ENCODE measurements at places on chromosomes 3 and 15.

- DNase-seq, result no peak
Observed at GRCh38 chr3:120448756-120449155, 2.0 kb downstream of the FSTL1 start.

DNA sequence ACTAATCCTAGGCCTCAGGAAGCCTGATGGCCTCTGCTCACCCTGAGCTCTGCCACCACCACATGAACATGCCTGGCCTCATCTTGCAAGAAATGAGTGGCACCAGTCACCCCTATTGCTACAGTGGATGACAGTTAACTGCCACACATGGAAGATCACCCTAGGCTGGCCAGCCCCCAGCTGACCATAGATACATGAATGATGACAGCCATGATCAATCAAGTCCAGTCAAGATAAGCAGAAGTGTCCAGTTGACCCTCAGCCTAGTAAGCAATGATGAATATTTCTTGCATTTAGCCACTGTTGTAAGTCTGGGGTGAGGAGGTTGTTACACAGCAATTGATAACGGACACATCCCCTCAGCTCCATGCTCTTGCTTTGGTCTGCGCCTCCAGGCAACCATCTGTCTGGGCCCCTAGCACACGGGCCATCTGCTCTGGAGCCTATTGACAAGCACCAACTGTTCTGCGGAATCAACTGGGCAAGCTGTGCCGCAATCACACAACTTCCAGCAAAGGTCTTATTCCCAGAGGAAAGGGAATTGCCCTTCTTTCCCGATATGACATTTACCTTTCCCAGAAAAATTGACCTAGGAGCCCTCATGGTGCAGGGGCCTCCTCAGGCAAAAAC lies 2.2 kb upstream of the LYZL4 start:
- no peak for DNase-seq

GRCh38 chr3:146187334-146187950 lies 26.5 kb upstream of the PLOD2 start:
- DNase-seq, result peak; percentile 45

DNA sequence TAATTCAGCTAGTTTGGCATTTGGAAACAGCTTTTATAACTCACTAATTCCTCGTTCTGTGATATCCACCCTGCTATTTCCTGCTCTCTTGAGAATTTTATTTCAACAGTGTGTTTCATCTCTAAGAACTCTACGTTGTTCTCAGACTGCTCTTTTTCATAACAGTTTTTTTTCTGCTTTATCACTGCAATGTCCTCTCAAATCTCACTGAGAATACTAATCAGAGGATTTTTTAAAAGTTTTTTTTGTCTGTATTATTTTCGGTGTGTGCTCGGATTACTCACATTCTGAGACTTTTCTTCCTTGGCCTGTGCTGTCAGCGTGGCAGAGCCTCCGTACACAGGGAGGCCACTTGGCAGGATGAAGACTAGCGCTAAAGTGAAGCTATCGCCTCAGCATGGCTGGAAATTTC lies 59.4 kb upstream of the NEO1 start:
- no peak for DNase-seq

GRCh38 chr15:58179206-58179605 lies 41.0 kb downstream of the AQP9 start:
- no peak for DNase-seq

- DNase-seq, result no peak
Observed at GRCh38 chr15:47422881-47423665, 294.2 kb upstream of the SEMA6D start.

GRCh38 chr3:49238274-49239127 lies 38.5 kb downstream of the C3orf62 start:
- no peak for DNase-seq

DNA sequence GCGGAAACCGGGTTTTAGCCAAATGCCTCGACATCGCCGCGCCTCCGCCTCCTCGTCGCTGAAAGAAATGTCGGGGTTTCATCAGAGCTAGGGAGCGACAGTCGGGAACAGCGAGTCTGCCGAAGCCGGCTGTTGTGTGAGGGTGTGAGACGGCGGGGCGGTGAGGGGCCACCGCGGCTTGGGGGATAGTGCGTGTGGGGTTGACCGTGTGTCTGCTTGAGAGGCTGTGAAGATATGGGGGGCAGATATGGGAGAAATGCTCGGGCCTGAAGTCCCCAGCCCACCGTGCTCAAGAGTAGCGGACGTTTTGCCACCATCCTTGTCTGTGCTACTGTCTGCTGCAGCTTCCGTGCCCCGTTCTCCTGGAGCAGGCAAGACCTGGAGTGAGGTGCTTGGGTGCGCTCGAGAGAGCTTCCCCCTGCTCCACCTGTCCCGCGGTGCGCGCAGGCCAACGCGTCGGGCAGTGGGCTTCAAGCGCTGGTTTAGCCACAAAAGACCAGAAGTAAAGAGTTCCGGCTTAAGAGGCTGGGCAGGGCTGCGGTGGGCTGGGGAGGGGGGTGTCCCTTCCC lies 716 bp upstream of the ISLR2 start:
- DNase-seq, result no peak

- DNase-seq, result peak; percentile 80
Observed at GRCh38 chr3:127694467-127695215, 21.9 kb downstream of the ABTB1 start.

DNA sequence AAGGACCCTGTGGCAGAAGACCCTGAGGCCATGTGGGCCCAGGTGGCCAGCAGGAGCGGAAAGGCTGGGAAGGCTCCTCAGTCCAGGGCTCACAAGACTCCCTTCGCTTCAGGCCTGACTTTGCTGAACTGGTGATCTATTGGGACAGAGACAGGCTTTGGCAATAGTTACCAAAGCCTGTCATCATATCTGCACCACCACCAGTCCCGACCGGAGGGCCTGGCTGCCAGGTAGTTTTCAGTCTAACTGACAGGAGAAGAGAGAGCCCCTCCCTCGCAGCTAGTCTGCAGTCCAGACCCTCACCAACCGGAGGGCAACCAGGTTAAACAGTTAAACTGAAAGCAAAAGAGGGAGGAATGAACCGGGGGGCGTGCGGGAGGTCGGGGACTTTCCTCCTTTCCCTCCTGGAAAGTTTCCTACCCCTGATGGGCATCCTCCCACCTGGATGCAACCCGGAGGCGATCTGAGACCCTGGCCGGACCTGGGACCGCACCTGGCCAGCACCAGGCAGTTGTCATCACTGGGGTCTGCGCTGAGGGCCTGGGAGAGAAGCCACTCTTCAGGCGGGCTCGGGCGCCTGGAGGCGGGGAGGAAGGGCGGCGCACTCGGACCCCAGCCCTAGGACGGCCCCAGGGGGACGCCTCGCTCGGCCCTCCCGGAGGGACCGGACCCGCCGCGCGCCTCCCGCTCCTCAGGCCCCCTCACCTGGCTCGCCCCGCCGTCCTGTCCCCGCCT lies 435 bp downstream of the RAB27A start:
- DNase-seq, result no peak

DNA sequence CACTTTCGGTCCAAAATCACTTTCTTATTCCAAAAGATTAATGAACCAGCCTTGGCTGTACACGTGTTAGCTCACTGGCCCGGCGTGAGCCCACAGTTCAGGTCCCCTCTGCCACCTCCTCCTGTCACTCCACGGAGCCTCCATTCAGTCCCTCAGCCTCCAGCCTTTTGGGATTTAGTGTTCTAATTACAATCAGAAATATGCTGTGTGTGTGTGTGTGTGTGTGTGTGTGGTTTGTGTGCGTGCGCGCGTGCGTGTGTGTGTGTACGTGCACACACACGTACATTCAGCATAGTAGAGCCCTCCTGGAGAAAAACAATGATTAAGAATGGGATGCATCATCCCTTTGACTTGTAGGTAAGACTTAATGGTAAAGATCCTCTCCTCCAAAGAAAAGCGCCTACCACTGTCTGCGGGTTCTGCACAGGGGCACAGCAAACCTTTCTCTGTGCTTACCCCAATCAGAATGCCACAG lies 801 bp downstream of the CA12 start:
- DNase-seq, result no peak

- no peak for DNase-seq
Observed at GRCh38 chr3:48739617-48739954, 22.6 kb upstream of the IP6K2 start.

- DNase-seq, result no peak
Observed at GRCh38 chr15:85554852-85555521, 174.6 kb downstream of the AKAP13 start.

GRCh38 chr15:77773903-77774302 lies 141.2 kb upstream of the LINGO1 start:
- peak; percentile 11 for DNase-seq

GRCh38 chr3:158058495-158059130 lies 47.6 kb downstream of the SHOX2 start:
- peak; percentile 68 for DNase-seq

DNA sequence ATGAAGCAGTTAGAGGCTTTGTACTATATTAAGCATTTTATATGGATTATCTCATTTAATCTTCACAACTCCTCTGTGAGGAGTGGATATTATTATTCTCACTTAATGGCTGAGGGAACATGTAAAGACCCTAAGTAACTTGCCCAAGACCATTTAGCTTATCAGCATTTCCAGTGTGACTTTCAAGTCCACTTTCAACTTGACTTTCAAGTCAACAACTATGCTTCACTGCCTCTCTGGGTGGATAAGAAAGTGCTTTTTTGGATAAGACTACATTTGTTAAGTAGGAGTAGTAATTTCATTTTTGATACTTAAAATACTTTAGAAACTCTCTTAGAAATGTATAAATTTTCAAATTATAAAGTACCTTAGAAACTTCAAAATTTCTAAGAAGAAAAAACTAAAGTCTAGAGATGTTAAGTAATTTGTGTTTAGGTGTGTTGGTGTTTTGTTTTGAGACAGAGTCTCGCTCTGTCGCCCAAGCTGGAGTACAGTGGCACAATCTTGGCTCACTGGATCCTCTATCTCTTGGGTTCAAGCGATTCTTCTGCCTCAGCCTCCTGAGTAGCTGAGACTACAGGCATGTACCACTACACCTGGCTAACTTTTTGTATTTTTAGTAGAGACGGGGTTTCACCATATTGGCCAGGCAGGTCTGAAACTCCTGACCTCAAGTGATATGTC lies 71.8 kb downstream of the MINDY2 start:
- no peak for DNase-seq

DNA sequence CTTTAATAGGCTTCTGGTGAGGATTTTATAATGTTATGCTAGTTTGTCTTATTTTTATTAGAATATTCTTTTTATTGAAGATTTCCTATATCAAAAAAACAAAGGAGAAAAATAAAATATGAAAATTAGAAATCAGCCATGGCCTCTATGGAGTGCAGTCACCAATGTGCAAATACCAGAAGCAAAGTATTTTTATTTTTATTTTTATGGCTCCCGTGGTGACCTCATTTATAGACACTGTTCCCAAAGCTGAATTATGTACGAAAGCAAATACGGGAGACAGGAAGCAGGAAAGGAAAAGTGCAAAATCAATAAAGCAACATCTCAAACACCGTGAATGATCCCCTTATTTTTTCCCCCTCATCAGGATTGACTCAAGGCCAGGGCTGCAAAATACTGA lies 35.1 kb downstream of the DAZL start:
- peak; percentile 15 for DNase-seq

DNA sequence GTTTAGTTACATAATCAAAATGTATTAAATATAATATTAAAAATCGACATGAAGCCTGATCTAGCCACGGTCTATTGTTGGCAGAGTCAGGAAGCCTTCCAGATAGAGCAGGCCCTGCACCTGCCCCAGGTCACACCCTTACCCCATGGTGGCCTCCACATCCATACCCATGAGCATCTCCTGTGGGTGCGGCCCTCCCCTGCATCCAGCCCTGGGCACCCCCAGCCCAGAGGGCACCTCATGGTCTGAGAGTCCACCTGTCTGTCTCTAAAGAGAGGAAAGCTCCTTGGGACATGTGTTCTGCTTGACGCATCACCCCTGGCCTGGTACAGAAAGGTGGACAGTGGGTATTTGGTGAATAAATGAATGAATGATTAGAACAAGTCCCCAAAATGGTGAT lies 37.2 kb upstream of the CSPG4 start:
- no peak for DNase-seq

DNA sequence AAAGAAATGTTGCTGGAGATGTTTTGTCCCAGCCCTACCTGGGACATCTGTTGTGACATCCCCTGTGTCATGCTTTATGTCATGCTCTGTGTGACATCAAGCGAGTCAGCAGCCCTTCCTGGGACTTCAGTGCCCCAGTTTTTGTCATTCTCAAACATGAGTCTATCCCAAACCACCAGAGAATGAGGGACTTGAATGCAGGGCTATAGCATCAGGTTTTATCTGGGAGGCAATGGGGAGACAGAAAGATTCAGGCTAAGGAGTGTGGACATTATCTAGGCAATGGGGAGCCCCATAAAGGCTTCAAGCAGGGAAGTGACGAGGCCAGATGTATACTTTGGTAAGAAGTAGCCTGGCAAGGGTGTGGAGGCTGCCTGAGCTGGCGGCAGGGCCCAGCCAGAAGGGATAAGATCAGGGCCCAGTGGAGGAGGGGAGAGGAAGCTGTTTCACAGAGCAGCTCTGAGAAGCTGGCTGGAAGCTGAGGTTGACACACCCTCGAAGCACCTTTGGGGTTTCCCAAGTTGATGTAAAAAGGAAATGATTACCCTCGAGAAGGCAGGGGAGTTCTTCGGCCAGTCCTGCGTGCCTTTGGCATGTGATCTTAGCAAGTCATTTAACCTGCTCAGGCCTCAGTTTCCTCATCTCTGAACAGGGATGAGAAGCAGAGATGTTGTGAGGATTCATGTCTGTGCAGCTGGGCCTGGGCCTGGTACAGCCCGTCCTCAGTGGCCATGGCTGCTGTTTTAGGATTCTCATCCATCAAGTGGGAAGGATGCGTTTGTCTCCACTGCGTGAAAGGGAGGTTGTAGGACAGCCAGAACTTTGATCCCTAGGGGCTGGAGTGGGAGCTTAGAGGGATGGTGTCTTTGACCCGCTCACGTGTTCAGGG lies 34.3 kb downstream of the IRAK2 start:
- no peak for DNase-seq

DNA sequence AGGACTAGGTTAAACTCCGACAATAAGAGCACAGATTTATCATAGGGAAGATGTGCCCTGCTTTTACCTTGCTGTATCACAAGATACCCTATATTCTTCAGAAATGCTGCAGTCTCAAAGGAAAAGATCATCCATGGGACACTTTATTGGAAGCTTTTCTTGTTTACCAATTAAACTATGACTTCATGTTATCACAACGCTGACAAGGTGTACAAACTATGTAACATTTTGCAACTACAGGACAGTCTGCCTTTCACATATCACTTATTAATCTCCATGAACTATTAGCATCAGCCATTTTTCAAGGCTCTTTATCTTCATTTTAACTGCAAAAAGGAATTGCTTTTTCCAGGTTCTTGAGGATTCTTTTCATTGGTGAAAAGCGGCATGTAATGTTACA lies 34.0 kb downstream of the CBLB start:
- DNase-seq, result no peak

DNA sequence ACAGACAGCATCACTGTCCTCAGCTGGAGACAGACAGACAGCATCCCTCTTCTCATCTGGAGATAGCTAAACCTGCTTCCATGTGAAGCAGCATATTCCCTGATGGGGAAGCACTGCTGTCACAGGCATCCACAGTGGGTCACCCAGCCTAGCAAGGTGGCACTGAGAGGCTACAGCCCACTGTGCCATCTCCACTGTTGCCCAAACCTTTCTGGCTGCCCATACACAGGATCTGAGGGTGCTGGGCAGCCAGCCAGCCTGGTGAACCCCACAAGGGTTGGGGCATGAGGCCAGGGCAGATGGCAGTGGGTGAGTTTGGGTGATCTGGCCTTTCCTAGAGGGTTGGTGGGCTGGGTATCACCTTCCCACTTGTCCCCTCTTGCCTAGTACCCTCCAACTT lies 11.7 kb downstream of the CHST13 start:
- no peak for DNase-seq

Data from NCI-H2081 (cell line).